ENCODE measurements at places on chromosomes 16 and 17.

GRCh38 chr17:78510141-78511075 is 66.8 kb downstream of the DNAH17 start:
- DNase-seq = no peak

DNA sequence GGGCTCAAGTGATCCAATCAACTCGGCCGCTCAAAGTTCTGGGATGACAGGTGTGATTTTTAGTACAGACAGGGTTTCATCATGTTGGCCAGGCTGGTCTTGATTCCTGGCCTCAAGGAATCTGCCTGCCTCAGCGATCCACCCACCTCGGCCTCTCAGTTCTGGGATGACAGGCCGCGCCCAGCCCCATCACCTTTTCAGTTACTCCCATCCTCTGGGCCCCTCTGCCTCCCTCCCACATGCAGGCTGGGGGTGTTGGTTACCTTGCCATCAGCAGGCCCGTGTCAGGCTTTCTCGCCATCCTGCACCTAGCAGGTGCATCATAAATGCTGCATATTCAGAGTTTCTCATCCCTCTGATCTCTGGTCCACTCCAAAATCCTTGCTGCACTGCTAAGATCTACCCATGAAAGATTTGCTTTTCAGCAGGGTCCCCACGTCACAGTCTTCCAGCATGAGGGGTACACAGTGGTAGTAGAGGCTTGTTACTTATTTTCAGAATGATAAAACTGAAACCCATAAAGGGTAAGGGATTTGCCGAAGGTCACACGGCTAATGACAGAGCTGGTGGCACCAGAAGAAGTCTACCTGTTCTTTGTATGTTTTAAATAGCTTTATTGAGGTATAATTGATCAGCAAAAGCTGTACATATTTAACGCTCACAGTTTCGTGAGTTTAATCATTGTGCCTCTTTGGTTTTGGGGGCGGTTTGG is 16.6 kb downstream of the PMM2 start:
- DNase-seq = no peak

DNA sequence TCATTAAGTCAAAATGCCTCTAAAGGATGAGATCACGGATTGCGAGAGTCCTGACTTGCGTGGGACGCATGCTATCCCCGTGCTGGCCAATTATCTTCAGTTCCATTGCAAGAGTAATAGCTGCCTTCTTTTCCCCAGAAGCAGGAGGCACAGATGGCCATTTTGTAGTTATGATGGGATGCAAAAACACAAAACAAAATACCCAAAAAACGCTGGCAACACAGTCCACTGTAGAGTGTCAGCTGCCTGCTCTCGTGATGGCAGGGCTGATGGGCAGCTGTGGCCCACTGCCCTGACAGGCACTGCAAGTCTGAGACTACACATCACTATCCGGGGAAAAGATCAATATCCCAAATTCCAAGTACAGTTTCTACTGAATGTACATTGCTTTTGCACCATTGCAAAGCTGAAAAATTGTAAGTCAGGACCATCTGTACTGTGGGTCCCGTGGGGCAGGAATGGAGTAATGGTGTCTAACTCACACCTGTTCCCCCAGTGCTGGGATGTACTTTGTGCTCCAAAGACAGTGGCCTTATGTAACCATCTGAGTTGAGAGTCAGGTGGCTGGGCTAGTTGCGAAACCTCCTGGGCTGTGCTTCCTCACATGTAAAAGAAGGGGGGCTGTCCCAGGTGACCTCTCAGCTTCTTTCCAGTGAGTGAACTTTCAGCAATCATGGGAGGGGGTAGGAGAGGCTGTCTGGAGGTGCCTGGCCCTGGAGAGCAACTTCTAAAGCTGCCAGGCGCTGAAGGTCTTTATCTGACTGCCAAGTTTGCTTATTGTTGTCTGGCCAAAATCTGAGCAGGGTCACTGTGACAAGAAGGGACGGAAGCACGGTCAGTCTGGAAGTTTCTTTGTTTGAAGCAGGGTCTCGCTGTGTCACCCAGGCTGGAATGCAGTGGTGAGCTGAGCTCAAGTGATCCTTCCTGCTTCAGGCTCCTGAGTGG is 4.7 kb downstream of the SLC47A1 start:
- no peak for DNase-seq

DNA sequence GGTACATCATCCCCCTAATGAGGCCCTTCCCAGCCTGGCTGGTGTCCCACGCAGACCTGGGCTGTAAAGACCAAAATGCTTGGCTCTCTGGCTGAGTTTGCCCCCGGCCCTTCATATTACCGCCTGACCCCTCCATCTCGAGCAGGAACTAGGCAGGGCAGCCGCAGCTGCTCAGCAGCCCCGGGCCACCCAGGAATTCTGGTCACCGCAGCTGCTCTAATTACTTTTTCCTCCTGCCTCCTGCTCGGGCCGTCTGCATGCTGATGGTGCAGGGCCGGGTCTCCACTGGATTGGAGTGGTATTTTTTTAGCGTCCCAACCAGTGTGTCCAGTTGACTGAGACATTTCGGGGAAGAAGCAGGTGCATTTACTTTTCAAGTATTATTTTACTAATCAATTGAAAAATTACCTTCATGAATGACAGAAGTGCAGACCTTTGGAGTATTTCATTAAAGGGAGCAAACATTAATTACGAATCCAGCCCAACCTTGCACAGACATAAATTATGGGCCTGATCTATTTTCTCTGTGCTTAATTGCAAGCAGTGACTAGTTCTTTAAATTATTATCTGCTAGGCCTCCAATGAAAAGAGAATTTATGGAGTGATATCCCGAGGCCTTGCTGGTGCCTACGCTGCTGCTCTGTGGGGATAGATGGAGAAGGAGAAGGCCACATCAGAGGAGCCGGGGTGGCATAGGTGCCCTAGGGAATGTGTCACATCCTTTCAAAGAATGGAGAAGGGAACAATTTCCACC is 176.2 kb downstream of the CYLD start:
- no peak for DNase-seq

GRCh38 chr16:88432753-88433152 is 20.3 kb upstream of the ZFPM1 start:
- DNase-seq = no peak

DNA sequence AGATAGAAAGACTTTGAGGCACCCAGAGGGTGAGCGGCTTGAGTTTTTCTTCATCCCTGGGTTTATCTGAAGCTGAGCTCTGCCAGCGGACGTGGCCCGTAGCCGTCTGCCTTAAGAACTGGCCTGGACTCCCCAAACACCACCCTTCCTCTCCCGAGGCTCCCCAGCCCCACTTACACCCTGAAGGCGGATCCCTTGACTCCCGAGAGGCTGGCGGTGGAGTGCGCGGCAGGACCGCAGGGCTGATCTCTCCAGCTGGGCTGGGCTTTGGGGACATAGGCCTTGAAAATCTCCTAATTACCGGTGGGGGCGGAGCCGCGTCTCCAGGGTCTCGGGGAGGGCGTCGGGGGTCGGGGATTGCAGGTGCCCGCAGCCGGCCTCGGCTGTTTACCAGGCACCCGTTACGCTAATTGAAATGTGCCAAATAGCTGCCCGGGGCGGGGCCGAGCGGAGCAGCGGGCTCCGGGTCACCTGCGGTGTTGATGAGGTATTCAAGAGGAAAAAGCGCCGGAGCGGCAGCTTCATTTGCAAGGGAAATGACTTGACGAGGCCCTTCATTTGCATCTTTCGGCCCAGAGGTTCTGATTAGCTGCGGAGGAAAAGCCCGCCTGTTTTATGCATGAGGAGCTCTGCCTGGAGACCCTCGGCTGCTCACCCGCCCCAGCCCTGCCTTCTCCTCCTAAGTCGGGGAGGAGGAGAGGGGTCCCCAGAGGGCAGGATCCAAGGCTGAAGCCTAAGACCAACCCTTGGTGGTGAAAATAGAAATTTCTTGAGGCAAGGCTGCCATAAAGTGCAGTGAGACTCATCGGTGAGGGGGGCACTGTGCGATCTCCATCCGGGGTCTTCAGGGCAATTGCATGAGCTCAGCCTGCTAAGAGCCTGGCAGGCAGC is 100.7 kb downstream of the MGAT5B start:
- no peak for DNase-seq

DNA sequence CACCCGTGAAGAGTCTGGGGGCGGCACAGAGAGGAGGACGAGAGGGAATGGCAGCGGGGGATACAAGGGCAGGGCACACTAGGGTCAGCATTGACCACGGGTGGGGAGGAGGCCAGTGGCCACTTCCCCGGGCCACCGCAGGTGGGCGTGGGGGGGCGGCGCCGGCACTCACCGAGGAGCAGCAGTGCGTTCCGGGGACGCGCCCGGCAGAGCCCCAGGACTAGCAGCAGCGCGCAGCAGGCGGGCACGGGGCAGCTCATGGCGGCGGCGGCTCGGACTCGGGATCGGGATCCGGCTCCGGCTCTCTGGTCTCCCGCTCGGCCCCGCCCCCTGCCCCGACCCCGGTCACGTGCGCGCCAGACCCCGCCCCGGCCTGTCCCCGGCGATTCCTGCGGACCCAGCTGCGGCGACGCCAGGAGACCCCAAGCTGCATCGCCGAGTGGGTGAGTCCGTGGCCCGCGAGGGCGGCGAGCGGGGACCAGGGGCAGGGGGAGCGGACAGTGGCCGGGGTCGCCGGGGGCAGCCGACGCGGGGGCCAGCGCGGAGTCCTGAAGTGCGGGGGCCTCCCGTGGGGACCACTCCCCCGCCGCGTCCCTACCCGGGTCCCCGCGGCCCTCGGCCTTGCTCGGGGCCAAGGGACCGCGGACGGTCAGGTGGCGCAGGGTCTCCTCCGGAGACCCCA is at the start of the genes SGSH and SLC26A11:
Gene SGSH (minus strand): TSS at position 280 of the 682 bp plus-strand sequence. CDS start 20 bp downstream, at position 260.
Gene SLC26A11 (plus strand): TSS at position 374 of the 682 bp plus-strand sequence. CDS start 1,134 bp downstream, outside the sequence.
- peak; percentile 62 for DNase-seq

- DNase-seq = no peak
These were observed 258.7 kb downstream of the MRTFB start for GRCh38 chr16:14329727-14330350.

DNA sequence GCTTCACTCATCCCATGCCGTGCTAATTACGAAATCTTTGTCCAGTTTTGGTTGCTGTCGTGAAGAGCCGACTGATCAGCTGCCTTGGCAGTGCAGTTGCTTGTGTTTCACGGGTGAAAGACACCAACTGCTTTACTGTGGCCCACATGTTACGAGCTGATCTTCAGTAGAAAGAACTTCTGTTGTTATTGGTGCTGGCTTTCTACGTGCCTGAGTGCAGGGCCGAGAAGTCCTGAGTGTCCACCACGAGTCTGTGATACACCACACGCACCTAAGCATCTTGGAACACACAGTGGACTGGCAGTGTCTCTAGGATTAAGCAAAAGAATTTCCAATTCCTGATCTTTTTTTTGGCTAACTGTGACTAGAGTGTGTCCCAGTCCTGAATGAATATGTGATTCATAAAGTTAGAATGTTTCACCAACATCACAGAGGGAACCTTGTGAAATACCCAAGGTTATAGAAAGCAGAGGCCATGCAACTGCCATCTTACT is 70.4 kb upstream of the CLEC18A start:
- DNase-seq = no peak

DNA sequence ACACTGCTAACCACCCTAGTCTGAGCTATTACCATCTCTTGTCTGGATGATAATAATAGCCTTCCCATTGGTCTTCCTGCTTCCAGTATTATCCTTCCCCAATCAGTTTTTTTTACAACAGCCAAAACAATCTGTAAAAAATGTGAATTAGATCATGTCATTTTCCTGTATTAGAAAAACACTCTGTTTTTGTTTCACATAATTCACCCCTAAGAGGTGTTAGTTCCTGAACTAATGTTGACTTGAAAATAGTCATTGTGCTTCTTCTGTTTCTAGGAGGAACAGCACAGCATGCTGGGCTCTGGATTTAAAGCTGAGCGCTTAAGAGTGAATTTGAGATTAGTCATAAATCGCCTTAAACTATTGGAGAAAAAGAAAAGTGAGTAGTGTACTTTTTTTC is 20.0 kb downstream of the IST1 start:
- no peak for DNase-seq

DNA sequence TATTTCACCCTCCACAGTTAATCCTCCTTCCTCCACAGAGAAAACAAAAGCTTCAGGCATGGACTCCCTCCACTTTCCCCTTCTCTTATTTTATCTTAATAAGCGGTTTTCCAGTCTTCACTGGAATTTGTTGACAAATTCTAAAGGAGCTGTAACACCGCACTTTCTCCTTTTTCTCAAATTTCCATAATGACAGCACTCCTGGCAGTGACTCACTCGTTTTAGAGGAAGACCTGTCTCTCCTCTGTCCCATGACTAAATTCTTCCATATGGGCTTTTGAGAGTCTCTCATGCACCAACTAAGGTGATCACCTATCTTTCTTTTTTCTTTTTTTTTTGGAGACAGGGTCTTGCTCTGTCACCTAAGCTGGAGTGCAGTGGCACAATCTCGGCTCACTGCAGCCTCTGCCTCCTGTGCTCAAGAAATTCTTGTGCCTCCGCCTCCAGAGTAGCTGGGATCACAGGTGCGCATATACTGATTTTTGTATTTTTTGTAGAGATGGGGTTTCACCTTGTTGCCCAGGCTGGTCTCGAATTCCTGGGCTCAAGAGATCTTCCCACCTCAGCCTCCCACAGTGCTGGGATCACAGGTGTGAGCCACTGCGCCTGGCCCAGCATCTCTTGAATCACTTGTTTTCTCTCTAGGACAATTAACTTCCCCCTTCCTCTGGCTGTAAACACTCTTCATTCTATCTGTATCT is 7.7 kb downstream of the ITGAM start:
- no peak for DNase-seq

- no peak for DNase-seq
These were observed 166.4 kb downstream of the C16orf95 start for GRCh38 chr16:87150681-87151280.

DNA sequence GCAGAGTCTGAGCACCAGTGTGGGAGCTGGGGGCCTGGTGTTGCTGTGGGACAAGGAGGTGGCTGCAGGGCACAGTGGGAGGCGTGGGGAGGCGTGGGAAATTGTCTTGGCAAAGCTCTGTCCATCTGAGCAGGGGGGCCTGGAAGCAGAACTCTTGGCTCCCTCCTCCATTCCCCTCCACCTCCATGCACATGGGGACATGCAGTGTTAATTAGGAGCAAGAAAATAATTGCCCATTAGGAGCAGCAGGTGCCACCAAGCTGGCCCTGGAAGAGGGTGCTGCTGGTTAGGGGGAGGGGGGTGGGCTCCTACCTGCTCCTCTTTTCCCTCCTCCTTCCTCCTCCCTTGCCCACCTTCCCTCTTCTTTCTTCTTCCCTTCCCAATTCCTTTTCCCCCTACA is 4.5 kb downstream of the TTYH2 start:
- no peak for DNase-seq

DNA sequence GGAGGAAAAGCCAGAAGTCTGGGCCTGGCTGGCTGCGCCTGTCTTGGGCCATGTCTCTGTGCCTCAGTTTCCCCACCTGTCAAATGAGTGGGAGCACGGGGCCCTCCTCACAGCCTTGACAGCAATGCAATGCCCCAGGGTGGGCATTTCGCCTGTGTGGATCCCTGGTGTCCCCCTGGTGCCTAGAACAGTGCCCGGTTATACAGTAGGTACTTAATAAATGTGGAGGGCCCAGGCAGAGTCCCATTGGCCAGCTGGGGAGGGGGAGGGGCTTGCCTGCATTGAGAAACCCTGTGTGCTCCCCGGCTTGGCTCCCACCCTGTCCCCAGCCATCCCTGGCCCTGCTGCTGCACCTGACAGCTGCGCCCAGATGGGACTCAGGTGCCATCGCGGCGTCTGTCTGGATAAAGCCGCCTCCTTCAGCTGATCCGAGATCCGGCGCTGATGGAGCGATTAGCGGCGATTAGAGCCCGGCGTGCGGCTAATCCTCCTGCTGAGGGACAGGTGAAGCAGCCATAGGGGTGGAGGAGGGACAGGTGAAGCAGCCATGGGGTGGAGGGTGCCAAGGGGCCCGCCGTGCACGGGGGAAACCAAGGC is 12.4 kb downstream of the ZFPM1 start:
- no peak for DNase-seq
